ENCODE measurements at places on chromosomes 1 and 21.

DNA sequence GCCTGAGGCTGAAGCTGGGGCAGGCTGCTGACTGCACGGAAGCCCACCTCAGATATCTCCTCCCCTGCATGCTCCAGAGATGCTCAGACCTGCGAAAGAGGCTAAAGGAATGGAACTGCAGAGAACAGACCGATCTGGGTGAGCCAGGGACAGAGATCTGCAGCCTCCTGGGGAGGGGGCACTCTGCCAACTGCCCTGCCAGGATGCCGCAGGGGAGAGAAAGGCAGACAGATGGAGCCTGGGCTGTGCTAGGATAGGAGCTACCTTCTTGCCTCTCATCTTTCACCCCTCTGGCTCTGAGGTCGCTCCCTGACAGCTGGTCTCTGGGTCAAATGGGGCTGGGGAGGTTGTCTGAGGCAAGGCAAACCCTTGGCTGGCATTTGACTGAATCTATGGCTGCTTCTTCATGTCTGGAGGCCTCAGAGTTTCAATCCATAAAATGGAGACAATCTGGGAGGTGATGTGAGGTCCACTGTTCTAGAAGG, 238.2 kb downstream of the GRIK3 start:
- DNase-seq, result no peak

GRCh38 chr1:33874636-33875035, 10.8 kb downstream of the HMGB4 start:
- DNase-seq, result no peak

- DNase-seq, result no peak
Measured at GRCh38 chr1:65156910-65157545, 9.0 kb downstream of the AK4 start.

- no peak for DNase-seq
Measured at GRCh38 chr1:36211841-36212240, 12.4 kb upstream of the THRAP3 start.

DNA sequence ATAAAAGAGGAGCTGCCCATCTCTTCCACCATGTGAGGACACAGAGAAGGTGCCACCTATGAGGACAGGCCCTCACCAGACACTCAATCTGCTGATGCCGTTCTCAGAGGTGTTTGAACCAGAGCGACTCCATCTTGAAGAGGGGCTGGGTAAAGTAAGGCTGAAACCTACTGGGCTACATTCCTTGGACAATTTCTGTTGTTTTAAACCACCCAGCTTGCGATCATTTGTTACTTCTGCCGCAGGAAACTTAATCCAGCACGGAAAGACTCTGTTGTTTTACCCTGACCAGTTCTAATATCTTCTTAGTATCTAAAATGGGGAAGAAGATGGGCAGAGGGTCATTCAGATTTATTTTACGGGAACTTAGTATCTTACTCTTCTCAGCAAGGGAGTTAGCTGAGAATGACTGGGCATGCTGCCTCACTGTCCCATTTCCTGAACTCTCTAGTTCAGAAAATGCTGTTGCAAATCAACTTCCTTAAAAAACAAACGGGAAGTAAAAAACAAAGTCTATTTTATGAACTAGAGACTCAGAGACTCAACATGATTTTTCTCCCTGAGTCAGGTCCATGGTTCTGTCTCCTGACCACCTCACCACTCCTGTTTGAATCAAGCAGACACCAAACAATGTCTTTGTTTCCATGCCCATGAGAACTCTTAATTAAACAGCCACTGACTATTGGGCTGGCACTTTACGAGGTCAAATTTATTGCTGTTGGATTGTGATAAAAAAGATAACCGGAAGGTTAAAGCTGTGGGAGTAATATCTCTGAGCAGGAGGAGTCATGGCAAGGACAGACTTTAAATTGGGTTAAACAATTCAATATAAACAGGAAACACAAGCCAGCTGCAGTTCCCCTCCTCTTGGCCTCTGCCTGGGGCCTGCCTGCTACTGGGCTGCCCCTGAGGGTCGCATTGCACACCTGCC, 23.8 kb upstream of the IFNAR1 start:
- no peak for DNase-seq

- no peak for DNase-seq
Measured at GRCh38 chr1:82759035-82759434, 958.3 kb downstream of the ADGRL2 start.

DNA sequence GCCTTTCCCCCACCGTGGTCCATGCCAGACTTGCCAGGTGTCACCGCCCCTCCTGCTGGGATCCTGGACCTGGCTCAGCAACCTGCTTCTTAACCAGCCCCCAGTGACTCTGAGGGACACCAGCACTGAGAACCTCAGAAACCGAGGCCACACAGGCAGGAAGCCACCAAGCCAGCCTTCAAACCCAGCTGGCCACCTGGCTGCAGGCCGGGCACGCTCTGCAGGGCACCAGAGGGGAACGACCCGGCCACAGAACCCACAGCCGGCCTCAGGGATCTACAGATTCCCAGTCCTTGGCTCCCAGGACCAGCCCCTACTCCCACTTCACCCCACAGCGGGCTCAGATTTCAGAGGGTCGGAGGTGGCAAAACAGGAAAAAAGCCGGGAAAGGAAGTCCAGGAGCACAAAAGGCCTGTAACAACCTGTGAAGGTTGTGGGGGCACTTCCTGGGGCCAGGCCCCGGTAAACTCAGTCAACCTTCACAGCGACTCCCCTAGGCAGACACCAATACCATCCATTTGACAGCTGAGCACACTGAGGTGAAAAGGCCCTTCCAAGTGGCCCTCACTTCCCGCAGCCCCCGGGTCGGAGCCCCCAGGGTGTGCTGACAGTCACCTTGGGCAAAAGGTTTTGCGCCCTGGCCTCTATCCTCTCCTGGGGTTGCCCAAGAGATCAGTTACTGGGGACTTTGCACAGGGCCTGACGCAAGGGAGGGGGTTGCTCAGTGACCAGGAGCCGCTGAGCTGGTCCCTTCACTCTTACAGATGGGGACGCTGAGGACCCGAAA, 14.1 kb downstream of the RUNX3 start:
- DNase-seq, result no peak

DNA sequence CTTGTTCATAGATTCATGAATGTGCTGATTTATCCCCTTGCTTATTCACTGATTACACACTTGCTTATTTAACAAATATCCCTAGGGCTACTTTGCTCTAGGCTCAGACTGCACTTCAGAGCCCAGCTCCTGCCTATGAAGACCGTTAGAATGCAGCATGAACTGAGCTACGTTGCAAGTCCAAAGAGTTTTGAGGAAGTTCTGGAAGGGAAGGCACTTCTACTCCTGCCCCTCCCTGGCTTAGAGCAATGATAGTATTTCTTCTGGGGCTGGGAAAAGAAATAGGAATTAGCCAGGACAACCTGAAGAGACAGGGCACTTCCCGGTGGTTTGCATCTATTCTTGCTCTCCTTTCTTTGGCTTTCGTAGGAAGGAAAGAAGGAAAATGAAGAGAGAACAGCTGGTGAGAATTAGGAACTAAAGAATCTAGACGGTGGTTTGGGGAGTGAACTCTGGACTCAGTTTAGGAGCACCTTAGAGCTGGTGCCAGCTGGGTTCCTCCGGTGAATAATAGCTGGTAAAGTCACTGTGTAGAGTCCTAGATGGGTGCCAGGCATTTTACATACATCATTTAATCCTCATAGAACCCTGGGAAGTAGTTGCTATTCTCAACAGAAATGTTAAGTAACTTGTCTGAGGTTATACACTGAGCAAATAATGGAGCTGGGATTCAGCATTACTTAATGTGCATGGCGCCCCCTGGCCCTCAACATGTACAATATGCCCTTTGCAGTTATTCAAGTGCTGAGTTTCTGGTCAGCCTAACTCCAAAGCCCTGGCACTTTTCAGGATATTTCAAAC, 65.9 kb downstream of the NDUFS5 start:
- peak; percentile 62 for DNase-seq

- DNase-seq, result no peak
Measured at GRCh38 chr1:226778657-226779058, 39.6 kb upstream of the ITPKB start.

DNA sequence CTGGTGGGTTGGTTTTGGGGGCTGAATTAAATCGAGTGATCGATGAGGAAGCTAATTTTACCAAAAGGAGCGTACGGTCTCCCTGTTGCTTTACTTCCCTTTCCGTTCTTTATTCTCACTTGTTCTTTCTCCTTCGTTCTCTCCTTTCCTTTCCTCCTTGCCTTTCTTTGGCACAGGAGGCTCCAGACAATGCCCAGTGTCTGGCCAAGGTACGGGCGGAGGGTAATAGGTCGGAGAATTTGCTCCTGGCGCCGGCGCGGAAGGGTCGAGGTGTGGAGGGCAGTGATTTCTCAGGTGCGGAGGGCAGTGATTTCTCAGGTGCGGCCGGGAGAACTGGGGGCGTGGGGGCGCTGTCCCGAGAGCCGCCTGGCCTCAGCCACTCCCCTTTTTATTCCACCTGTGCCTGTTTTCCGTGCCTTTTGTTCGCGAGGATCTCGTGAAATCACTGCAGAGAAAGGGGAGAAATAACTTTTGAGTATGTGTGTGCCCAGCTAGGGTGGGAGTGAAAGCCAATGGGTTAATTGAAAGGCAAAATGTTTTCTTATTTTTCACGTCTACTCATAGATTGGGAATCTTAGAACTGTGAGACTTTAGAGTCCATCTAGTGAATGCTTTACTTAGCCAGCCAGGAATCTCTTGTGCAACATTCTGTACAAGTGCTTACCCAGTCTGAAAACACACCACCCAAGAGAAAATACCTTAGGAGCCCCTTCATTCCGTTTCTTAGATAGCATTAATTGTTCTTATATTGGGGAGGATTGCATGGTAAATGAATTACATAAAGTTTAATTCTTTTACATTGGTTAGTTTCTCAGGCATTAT, 1.3 kb downstream of the FNBP1L start:
- DNase-seq, result peak; percentile 32

GRCh38 chr1:29708796-29709703, 472.7 kb downstream of the PTPRU start:
- DNase-seq, result peak; percentile 51

DNA sequence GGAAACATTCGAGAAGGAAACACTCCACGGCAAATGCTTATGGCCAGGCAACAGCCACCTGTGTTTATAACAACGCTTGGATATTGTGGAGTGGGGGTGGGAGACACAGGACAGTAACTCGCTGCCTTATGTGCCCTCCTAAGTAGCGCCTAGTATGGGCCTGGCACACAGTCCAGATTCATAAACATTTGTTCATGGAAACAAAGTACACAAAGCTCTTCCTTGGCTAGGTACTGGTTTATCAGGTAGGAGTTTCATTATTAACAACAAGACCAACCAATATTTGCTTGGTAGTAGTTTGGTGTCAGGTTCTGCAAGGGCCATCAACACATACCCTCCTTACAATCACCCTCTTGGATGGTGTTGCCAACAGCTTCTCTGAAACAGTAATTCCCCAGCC, 23.4 kb downstream of the TMCO4 start:
- DNase-seq, result no peak

- peak; percentile 24 for DNase-seq
Measured at GRCh38 chr1:107661158-107661557, 303.8 kb downstream of the VAV3 start.

- no peak for DNase-seq
Measured at GRCh38 chr1:215584389-215584788, 17.3 kb downstream of the KCTD3 start.

DNA sequence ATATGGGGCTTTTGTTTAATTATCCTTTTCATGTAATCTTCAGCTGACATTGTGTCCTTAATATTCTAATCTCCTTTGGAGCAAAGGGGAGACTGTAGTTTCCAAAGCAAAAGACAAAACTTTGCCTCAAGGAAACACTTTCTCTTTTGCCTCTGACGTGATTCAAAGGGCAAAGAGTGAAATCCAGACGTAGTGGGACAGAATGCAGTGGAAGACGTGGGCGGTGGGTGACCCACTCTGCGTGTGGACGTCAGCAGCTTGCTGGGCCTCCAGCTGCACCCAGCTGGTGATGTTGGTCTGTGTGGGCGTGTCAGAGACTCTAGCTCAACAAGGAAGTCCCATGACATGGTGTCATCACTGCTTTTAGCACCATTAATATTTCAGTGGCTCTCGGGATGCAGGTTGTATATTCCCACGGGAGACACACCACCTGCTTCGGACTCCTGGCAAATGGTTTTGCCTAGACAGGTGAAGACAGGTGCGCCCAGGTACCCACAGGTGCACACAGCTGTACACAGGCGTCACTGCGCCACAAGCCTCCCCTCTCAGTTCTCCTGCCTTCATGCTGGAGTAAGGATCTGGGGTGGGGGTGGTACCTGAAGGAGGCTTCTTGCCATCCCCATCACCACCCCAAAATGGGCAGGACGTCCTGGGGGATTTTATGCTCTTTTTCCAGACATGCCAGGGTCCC, 292.1 kb upstream of the VAMP3 start:
- DNase-seq, result peak; percentile 32

DNA sequence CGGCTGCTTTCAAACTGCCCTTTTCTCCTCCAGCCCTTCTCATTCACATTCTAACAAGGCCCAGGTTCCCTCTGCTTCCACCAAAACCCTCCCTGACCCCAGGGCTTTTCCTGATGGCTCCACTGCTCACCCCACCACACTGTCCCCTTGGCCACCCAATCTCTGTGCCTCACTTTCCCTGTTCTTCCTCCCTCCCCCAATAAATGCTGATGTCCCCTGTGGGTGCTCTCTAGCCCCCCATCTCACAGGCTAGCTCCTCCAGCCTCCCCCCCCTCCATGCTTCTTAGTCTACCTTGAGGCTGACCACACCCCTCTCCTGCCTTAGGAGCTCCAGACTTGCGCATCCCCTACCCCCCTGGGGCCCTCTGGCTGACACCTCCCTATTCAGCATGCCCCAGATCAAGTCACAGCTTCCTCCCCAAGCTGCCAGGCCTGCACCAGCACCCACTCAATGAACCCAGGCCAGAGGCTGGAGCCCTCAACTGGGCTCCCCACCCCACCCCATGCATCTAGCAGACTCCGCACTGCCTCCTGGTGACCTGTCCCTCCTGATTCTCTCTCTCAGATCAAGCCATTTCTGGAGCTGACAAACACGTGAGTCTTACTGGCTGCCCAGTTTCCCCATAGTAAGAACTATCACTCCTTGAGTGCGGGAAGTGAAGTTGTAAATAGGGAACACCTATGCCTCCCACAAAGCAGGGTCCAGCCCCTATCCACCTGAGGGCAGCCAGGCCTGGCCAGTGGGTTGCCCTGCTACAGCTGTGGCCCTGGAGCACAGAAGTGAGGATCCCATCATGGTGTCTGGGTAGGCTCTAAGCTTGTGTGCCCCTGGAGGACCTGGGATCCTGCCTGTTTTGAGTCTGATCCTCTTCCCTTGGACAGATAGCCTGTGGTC, 117.9 kb downstream of the DMRTB1 start:
- no peak for DNase-seq

GRCh38 chr1:4527819-4528218, 126.6 kb upstream of the AJAP1 start:
- DNase-seq, result peak; percentile 64

- no peak for DNase-seq
Measured at GRCh38 chr1:152451254-152451653, 37.2 kb upstream of the CRNN start.

DNA sequence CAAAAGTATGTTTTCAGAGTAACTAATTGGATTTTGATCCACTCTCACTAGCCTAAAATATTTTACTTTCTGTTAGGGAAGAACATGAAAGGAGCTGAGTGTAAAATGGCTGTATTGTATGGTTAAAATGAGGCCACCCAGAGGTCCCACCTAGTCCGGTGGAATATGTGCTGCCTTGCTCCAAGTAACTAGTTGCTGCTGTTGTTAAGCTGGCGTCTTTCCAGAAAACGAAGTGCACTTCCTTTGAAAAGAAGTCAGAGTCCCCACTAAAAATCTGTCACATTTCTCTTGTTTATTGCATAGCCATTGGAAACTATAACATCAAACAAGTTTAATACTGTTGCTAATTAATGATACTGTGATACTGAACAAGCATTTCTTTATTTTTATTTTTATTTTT, 3.2 kb downstream of the SLC25A33 start:
- DNase-seq, result peak; percentile 31

- no peak for DNase-seq
Measured at GRCh38 chr1:218959784-218960183, 213.9 kb upstream of the LYPLAL1 start.

GRCh38 chr1:218259800-218260199, 25.3 kb upstream of the RRP15 start:
- DNase-seq, result no peak

All from DMS79 (cell line).